ENCODE measurements at places on chromosomes 16 and 17.

DNA sequence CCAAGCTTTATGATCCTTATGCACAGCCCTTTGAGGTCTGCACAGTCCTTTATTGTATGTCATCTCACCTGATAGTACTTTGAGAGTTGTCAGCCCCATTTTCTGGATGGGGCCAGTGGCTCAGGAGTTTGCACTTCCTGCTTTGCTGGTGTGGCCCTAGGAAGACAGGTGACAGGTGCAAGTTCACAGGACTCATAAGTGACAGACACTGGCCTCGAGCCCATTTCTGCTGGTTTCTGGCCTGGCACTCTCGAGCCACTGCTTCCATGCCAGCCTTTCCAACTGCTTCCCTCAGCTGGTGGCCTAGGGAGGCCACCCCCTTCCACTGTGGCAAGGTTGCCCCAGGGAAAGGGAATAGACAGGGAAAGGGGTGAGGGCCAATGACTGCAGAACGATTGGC, 84.4 kb upstream of the CCL1 start:
- H3K27me3 ChIP-seq = peaks cover 4% of the 10 kb centered on the region
- no peaks in the 10 kb centered on the region for H3K4me1 ChIP-seq
- H3K36me3 ChIP-seq = no peaks in the 10 kb centered on the region
- no peak overlapping the region for H3K4me3 ChIP-seq

- no peak overlapping the region for H3K27ac ChIP-seq
- H3K4me3 ChIP-seq = no peak overlapping the region
- H3K27me3 ChIP-seq = no peaks in the 10 kb centered on the region
- no peak for DNase-seq
- H3K4me1 ChIP-seq = no peaks in the 10 kb centered on the region
These were observed 87.9 kb downstream of the AIPL1 start for GRCh38 chr17:6346986-6347385.

- H3K27ac ChIP-seq = no peak overlapping the region
- no peaks in the 10 kb centered on the region for H3K4me1 ChIP-seq
- no peaks in the 10 kb centered on the region for H3K27me3 ChIP-seq
- no peak overlapping the region for H3K4me3 ChIP-seq
- H3K36me3 ChIP-seq = no peaks in the 10 kb centered on the region
These were observed 81.0 kb downstream of the TMEM100 start for GRCh38 chr17:55641676-55642081.

- H3K36me3 ChIP-seq = no peaks in the 10 kb centered on the region
- no peaks in the 10 kb centered on the region for H3K27me3 ChIP-seq
- no peak overlapping the region for H3K4me3 ChIP-seq
- H3K27ac ChIP-seq = no peak overlapping the region
These were observed 9.6 kb downstream of the ITGA2B start for GRCh38 chr17:44379887-44380286.

DNA sequence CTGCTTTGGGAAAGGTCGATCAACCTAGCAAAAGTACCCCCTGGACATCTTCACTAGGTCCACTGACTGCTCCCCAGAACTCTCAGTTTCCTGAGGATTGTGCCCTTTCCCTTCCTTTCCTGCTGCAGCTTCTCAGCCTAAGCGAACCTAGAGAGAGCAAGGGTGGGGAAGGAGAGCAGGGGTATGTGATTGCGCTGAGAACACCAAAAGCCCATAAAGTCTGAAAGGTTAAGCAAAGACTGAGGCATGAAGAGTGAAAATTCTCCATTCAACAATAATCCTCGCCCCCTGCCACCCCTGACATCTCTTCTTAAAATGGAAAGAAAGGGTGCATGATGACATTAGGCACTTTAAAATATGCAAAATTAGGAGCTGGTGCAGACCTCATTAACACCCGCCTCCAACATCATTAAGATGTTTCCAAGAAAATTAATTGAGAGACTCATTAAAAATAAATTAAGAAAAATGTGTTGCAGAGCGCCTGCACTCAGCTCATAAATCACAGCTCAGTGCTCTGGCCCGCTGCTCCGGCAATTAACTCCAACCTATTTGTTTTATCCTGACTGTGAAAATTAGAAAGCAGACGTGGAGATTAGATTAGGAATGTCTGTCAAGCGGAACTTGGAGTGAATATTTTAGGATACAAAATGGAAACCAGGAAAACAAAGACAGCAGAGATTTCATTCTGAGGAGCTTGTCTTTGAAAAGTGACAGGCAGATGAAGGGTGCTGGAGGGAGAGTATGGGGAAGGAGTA, 49.1 kb upstream of the PMFBP1 start:
- peak overlapping the region; percentile 15 for H3K27ac ChIP-seq
- H3K27me3 ChIP-seq = no peaks in the 10 kb centered on the region
- no peaks in the 10 kb centered on the region for H3K36me3 ChIP-seq
- no peak for DNase-seq

DNA sequence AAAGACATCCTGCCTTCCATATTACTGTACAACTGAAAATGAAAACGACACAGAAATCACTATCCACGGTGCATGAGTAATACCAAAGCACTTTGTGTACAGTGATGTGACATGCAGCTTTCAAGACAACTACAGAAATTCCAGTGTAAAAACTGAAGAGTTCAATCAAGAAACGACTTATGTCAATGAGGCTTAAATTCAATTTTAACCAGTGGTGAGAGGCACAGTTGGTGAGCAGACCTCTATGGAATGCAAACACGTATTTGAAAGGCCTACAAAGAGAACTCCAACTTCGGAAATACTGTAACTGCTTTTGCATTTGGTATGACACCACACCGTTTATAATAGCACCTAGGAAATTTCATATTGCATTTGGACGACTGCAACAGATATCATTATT, 87.6 kb downstream of the USP31 start:
- no peaks in the 10 kb centered on the region for H3K36me3 ChIP-seq
- H3K27me3 ChIP-seq = no peaks in the 10 kb centered on the region
- H3K27ac ChIP-seq = no peak overlapping the region
- no peak for DNase-seq
- H3K4me1 ChIP-seq = no peaks in the 10 kb centered on the region
- H3K4me3 ChIP-seq = no peak overlapping the region

- no peaks in the 10 kb centered on the region for H3K4me1 ChIP-seq
- H3K4me3 ChIP-seq = peak overlapping the region; percentile 98
- no peaks in the 10 kb centered on the region for H3K36me3 ChIP-seq
These were observed 1.1 kb downstream of the ANKFY1 start for GRCh38 chr17:4262703-4263102.

DNA sequence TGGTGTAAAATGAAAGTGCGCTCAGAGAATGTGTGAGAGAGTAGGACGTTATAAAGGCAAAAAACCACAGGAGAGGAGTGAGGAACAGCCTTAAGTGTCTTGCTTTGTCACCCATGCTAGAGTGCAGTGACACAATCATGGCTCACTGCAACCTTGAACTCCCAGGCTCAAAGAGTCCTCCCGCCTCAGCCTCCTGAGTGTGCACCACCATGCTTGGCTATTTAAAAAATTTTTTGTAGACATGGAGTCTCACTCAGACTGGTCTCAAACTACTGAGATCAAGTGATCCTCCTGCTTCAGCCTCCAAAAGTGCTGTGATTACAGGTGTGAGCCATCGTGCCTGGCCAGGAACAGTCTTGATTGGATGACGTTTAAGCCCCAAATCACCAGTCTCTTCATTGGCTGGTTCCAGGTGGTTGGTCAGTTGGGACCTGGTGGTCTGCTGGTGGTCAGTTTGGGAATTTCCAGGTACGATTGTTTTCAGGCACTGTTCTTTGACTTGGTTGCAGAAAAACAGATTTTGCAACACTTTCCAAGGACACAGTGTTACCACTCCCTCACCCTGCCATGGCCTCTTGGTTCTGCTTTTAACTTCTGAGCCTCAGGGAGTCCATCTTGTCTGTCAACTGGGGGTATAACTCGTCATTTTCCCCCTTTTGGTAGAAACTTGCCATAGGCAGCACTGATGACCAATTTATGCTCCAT, 21.2 kb downstream of the DHODH start:
- no peak for DNase-seq
- H3K27me3 ChIP-seq = no peaks in the 10 kb centered on the region
- H3K27ac ChIP-seq = no peak overlapping the region
- no peaks in the 10 kb centered on the region for H3K4me1 ChIP-seq

GRCh38 chr16:56225017-56225742, 33.9 kb downstream of the GNAO1 start:
- no peaks in the 10 kb centered on the region for H3K36me3 ChIP-seq
- no peak overlapping the region for H3K4me3 ChIP-seq

GRCh38 chr17:37373530-37374159, 2.1 kb upstream of the C17orf78 start:
- no peak overlapping the region for H3K4me3 ChIP-seq
- no peaks in the 10 kb centered on the region for H3K4me1 ChIP-seq
- H3K36me3 ChIP-seq = no peaks in the 10 kb centered on the region
- no peak overlapping the region for H3K27ac ChIP-seq

GRCh38 chr17:36889770-36890349, 47.4 kb upstream of the LHX1 start:
- no peak for DNase-seq
- no peaks in the 10 kb centered on the region for H3K27me3 ChIP-seq
- H3K4me3 ChIP-seq = no peak overlapping the region
- no peaks in the 10 kb centered on the region for H3K36me3 ChIP-seq
- H3K27ac ChIP-seq = no peak overlapping the region

GRCh38 chr16:4846503-4846900, 586 bp downstream of the GLYR1 start:
- H3K4me1 ChIP-seq = peaks cover 17% of the 10 kb centered on the region
- H3K27ac ChIP-seq = peak overlapping the region; percentile 97
- peak overlapping the region; percentile 90 for H3K4me3 ChIP-seq
- peaks cover 4% of the 10 kb centered on the region for H3K36me3 ChIP-seq
- DNase-seq = no peak
- no peaks in the 10 kb centered on the region for H3K27me3 ChIP-seq

DNA sequence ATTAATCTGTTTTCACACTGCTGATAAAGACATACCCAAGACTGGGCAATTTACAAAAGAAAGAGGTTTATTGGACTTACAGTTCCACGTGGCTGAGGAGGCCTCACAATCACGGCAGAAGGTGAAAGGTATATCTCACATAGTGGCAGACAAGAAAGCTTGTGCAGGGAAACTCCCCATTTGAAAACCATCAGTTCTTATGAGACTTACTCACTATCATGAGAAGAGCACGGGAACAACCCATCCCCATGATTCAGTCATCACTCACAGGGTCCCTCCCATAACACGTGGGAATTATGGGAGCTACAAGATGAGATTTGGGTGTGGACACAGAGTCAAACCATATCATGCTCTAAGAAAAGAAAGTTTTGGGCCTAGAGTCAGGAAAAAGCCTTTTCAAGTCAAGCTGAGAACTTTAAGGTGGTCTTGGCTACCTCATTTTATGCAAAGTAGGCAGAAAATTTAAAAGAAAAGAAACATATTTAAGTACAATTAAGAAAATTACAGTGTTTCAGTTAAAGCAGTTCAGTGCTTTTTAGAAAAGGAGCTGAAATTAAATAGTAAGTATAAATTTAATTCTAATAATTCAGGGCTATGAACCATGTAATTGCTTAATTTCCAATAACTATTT, 24.9 kb upstream of the CRYM start:
- H3K36me3 ChIP-seq = no peaks in the 10 kb centered on the region
- no peak for DNase-seq
- H3K27ac ChIP-seq = no peak overlapping the region

DNA sequence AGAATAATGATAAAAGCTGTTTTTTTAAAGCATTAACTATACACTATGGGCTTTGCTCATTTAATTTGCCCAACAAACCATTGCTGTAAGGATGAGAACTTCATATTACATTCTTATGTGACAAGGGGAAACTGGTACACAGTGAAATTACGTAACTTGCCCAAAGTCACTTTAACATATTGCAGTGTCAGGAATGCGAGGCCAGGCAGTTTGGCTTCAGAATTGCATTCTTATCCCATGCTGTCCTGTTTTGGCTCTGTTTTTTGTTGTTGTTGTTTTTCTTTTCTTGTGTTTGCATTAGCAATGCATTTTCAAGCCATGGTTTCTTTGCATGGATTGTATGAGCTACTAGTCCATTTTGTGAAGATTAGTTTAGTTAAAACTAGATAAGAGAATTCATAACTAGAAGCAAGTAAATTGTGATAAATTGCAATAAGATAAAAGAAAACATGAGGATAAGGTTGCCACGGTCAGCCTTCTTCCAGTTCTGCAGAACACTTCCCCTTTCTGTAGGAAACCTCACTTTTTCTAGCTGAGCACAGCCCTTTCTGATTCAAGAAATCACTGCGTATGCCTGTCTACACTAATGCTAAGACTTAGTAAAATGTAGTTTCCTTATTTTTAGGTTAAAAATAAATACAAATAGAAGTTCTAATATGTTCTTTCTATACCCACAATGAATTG, 221.3 kb upstream of the KCNJ16 start:
- H3K4me1 ChIP-seq = no peaks in the 10 kb centered on the region
- DNase-seq = no peak
- no peak overlapping the region for H3K27ac ChIP-seq

GRCh38 chr16:3607161-3607560, 4.2 kb downstream of the SLX4 start:
- H3K4me3 ChIP-seq = no peak overlapping the region
- no peaks in the 10 kb centered on the region for H3K27me3 ChIP-seq
- DNase-seq = no peak
- H3K36me3 ChIP-seq = no peaks in the 10 kb centered on the region
- H3K4me1 ChIP-seq = no peaks in the 10 kb centered on the region

DNA sequence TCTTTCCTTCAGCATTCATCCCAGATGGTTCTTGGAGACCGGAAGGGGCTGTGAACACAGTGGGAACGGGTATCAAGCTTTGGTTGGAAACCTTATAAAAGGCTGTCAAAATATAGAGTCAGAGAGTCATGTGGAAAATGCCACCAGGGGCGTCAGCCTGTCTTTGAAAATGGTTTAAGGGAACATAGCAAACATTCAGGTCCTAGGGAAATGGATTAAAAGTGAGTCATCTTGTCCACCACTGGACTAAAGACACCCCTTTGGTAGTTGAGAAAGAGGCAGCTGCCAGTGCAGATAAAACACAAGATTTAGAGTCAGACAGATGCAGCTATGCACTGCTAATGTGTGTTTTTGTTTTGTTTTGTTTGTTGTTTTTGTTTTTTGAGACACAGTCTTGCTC, 47.8 kb upstream of the BCO1 start:
- no peak for DNase-seq
- no peaks in the 10 kb centered on the region for H3K27me3 ChIP-seq
- H3K4me1 ChIP-seq = no peaks in the 10 kb centered on the region
- no peak overlapping the region for H3K4me3 ChIP-seq
- no peak overlapping the region for H3K27ac ChIP-seq

DNA sequence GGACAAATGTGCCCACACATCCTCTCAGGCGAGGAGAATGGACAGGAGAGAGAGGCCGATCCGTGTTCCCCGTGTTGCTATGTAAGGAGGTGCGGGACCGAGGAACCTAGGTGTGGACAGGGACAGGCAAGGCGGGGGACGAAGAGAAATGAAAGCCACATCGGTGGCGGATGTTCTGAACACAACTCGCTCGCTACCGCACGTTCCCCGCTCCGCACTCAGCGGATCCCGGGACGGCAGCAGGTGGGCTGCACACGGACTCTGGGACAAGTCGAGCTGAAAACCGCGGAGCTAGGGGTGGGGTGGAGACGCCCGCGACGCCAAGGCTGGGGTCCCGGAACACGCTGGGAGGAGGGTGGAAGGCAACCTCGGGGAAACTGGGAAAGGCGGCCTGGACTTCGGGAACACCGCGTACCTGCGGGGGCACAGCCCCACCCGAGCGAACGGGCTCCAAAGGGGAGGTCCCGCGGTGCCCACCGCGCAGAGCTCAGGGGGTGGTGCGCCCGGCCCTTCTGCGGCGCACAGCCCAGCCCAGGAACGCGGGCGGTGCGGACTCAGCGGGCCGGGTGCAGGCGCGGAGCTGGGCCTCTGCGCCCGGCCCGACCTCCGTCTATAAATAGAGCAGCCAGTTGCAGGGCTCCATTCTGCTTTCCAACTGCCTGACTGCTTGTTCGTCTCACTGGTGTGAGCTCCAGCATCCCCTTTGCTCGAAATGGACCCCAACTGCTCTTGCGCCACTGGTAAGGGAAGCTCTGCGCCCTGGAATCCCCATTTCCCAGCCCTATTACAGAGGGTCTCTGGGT, at the start of gene MT1E:
Gene MT1E (plus strand): TSS at position 642 of the 803 bp plus-strand sequence. CDS start 71 bp downstream, at position 713.
- peak; percentile 93 for DNase-seq
- H3K27ac ChIP-seq = peak within 1 kb of the TSS; percentile 95
- no peaks in the 10 kb centered on the region for H3K4me1 ChIP-seq
- peak within 1 kb of the TSS; percentile 59 for H3K4me3 ChIP-seq
- H3K27me3 ChIP-seq = no peaks in the 10 kb centered on the region
- H3K36me3 ChIP-seq = no peaks in the 10 kb centered on the region
